ENCODE measurements at places on chromosomes 12 and 14.

GRCh38 chr12:12214635-12215131 lies 52.2 kb downstream of the LRP6 start:
- DNase-seq: no peak

DNA sequence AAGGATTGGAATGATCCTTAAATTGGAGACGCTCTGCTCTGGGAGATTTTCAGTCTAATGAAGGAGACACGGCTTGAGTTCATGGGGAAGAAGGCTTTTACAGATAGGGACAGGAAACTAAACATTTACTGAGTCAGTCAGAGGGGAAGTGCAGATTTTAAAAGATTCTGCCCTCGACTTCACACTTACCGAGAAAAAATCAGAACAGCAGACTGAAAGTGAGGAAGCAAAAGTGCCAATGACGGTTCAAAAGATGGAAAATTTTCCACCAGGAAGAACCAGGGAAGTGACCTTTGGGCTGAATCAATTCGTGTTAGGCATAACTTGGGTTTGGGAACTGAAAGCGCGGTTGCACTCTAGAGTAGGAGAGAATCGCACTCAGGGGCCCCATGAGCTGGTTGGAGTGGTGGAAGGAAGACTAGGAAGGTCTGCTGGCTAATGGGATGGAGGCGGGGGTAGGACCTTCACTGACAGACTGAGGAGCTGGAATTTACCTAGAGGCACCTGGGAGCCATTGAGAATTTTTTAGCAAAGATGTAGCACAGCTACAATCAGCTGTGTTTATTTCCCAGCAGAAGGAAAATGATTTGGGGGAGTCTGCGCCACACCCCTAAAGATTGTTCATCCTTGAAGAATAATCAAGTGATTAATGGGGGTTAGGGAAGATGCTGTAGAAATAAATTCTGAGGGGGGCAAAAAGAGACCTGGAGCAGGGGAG lies 1.2 kb downstream of the KCNK13 start:
- no peak for DNase-seq

- no peak for DNase-seq
Measured at GRCh38 chr12:76346236-76346635, 2.0 kb downstream of the BBS10 start.

DNA sequence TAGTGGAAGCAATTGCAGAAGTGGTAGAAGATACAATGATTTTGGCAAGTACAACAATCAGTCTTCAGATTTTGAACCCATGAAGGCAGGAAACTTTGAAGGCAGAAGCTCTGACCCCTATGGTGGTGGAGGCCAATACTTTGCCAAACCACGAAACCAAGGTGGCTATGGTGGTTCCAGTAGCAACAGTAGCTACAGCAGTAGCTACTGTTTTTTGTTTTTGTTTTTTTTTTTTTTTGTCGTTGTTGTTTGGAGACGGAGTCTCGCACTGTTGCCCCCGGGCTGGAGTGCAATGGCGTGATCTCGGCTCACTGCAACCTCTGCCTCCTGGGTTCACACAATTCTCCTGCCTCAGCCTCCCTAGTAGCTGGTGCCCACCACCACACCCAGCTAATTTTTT lies 47.4 kb downstream of the IFNG-AS1 start:
- DNase-seq: no peak

DNA sequence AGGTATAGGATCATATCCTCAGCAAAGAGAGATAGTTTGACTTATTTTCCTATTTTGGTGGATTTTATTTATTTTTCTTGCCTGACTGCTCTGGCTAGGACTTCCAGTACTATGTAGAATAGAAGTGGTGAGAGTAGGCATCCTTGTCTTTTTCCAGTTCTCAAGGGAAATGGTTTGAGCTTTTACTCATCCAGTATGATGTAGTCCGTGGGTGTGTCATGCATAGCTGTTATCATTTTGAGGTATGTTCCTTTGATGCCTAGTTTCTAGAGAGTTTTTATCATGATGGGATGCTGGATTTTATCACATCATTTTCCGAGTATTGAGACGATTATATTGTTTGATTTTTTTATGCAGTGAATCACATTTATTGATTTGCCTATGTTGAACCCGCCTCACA lies 97.2 kb downstream of the MGAT4C start:
- no peak for DNase-seq

DNA sequence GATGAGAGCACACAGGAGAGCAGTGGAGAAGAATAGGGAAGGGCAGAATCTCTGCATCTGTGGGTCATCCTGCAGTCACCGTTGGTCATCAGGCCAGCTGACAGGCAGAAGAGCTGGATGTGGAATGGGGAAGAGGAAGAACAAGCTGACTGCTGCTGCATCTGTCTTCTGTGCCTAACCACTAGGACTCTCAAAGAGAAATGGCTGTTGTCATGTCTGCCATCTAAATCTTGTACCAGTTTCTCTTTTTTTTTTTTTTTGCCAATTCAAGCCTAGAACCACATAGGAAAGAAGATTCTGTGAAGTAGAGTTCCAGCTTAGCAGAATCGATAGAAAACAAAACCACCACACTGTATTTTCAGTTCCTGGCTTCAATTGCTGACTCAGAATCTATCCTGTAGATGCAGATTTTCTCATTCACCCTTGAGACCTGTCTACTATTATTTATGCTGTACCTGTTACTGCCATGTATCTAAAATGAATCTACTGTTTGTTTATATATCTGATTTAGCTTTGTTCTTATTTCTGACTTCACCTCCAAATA lies 421.9 kb upstream of the PRICKLE1 start:
- DNase-seq: no peak

GRCh38 chr12:15563663-15564062 lies 225.5 kb downstream of the EPS8 start:
- peak; percentile 23 for DNase-seq

GRCh38 chr12:101967506-101967905 lies 90.1 kb downstream of the DRAM1 start:
- no peak for DNase-seq

DNA sequence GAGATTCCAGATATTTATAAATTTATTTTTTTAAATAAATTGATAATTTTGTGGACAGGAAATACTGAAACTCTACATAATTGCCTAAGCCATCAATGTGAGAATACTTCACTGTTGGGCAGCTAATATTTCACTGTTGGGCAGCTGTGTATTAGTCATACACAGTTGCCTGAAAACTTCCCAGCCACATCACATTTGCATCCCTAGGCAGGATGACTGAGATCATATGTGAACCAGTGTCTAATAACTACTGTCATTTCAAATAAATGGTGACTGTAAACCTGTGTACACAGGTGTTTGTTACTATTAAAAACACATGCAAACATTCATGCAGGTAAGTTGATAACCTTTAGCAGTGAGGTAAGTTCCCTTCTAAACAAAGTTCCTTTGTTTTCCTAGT lies 43.9 kb downstream of the TMTC3 start:
- no peak for DNase-seq

DNA sequence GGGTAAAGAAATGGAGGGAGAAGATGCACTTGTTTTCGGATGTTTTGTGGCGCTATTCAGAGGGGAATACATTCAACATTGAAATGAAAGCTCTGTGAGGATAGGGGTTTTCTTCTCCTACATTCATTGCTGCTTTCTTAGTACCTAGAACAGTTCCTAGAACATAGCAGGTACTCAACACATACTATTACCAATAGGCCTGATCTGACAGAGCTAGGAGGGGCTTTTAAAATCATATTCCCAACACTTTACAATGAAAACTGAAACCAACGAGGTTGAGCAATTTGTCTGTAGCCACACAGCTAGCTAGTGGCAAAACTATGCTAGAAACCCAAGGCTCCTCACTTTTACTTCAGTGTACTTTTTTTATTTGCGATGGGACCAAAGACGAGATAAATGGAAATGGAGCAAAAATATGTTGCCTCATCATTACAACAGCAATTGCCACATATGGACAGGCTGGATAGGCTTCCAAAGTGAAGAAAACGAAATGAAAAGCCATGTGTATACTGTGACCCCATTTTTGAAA lies 23.1 kb upstream of the IL22 start:
- DNase-seq: no peak

DNA sequence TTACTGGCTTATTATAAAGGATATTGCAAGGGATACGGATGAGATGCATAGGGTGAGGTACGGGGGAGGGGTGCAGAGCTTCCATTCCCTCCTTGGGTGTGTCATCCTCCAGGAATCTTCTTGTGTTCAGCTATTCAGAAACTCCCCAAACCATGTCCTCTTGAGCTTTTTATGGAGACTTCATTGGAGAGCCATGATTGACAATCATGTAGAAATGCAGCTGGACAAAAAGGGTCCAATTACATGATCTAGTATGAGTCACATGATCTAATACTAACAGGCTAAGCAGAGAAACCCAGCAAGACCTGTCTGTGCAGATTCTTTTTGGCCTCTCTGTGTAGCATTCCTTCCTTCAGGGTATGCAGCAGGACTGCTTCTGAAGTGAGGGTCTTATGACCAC lies 23.9 kb upstream of the FLVCR2 start:
- DNase-seq: no peak

GRCh38 chr12:27785882-27786570 lies 6.0 kb upstream of the MANSC4 start:
- DNase-seq: no peak

GRCh38 chr12:48351022-48351708 lies 446 bp upstream of the ZNF641 start:
- DNase-seq: no peak

GRCh38 chr14:102508410-102508773 lies 1.2 kb downstream of the ANKRD9 start:
- no peak for DNase-seq

DNA sequence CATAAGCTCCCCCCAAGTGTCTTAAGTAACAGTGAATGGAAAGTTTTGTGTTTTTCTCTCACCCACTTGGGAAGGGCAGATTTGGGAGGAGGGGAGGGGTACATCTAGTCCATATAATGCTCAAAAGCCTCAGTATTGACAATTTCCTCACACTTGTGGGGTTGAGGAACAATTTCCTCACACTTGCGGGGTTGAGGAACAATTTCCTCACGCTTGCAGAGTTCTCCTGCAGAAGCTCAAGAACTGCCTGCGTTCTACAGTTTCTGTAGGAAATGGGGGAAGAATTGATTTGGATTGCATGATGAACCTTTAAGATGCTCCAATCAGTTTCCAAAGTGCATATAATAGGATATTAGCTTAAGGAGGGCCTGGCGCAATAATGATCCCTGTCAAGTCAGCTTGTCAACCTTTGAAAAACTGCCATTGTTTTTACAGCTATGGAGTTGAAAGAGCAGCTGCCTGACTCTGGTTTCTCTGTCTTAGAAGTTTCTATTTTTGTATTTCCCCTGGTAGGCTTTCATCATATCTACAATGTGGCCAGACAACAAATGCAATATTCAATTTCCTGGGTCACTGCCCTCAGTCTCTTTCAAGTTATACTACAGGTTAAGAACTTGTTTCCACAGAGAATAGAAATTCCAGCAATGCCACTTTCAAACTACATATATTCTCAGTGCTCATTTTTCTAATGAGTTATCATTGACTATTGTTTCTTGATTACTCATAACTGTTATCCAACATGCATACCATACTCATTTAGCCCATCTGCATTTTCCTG lies 66.5 kb downstream of the PLEKHG7 start:
- DNase-seq: no peak

- no peak for DNase-seq
Measured at GRCh38 chr12:4947253-4947652, 37.5 kb downstream of the KCNA1 start.

DNA sequence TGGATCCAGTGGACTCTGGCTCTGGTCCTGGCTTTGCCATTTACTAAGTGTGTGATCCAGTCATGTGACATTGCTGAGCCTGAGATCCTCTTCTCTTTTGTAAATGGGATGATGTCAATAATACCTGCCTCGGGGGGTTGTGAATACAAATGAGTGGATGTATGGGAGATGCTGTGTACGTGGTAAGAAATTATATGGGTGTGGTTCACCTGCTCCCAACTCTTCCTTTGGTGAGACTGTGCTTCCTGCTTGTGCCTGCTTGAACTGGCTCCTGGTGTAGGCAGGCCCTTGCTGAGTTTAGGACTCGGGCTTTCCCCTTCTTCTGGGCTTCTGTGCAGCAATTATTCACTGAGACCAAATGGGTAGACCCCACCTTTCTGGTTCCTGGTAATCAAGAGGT lies 189.5 kb upstream of the FRMD6 start:
- DNase-seq: no peak

- no peak for DNase-seq
Measured at GRCh38 chr12:124517260-124518050, 50.0 kb downstream of the NCOR2 start.

GRCh38 chr14:92253381-92253894 lies 69.5 kb upstream of the SLC24A4 start:
- no peak for DNase-seq

DNA sequence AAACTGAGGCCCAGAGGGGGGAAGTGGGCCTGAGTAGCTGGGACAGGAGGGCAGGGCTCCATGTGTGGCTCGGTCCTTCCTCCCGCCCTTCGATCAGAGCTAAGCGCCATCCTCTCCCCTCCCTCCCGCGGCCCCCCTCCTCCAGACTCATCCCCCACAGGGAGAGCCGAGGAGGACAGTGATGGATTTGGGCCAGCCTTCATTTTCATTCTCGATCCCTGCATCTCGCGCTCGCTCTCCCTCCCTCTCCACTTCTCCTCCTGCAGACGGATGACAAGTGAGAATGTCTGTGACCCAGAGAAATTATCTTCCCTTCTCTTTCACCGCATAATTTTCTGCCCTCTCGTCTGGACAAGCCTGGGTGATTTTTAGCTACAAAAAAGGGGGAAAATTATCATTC lies 183.3 kb downstream of the RBM19 start:
- DNase-seq: no peak

GRCh38 chr14:103763730-103764488 lies 48.3 kb downstream of the ZFYVE21 start:
- no peak for DNase-seq

DNA sequence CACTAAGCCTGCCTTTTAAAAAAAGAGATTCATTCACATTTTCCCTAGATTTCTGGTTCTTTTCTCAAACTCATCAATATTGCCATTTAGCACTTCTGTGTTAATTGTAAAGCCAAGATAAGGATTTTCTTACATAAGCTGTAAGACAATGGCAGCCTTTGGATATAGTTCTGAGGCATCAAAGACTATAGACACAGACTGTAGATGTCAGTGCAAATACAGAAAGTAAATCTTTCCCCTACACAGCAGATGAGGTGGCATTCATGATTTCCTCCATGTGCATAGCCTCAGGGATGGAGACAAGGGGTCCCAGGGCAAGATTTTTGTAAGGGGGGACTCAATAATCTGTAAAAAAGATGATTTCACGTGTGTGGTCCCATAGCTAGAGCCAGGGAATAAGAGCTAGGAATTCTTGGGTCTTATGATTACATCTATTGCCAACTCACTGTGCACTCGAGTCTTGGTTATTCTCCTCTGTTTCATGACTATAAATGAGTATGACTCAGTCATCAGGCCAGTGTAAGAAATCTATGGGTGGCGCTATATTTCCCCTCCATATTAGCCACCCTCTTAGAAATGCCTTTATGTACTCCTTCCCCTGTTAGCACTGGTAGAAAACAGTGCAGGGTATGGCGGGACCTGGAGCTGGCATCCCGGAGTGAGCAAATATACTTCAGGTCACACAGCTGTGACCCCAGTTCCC lies 207.5 kb downstream of the EXOC5 start:
- no peak for DNase-seq

GRCh38 chr14:98770151-98770550 lies 501.8 kb downstream of the BCL11B start:
- DNase-seq: no peak

- no peak for DNase-seq
Measured at GRCh38 chr12:29608581-29608980, 111.1 kb upstream of the OVCH1 start.
